ENCODE measurements at places on chromosomes 12 and 14. TPM values are rescaled to one million over a fixed set of nuclear protein-coding genes. Genes with fewer than 3 reads are reported as not detected.

DNA sequence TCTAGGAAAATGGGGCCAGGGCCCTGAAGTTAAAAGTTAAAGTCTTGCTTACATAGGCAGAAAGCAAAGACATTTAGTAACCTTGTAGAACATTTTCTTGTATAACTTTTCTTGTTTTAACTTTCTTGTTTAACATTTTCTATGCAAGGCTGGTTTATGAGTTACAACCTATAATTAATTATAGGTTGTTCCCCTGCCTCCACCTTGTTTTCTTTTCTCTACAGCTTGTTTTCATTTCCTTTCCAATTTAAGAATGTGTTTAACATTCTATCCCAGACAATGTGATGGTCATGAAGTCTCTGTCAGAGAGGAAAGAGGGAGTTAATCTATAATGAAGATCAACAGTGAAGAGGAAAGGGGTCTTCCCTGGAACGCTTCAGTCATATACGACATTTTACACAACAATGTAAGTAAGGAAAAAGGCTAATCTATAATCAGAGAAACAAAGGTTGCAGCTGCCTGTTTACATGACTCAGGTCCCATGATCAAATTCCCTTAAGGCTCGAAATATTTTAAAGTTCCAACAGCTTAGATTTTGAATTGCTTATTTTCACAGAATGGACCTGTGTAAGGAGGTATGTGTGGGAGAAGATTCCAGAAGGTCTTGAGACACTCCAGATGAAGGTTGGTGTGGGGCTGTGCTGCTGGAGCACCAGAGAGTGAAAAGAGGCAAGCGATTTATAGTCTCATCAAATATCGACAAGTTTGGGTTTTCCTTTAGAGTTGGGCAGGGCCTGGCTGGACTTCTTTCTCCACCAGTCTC is 34.2 kb upstream of the TCL1B start:
- H3K4me3 ChIP-seq, result no peak overlapping the region
- H3K36me3 ChIP-seq, result no peaks in the 10 kb centered on the region
- DNase-seq, result no peak
- H3K4me1 ChIP-seq, result no peaks in the 10 kb centered on the region
- no peak overlapping the region for H3K27ac ChIP-seq

DNA sequence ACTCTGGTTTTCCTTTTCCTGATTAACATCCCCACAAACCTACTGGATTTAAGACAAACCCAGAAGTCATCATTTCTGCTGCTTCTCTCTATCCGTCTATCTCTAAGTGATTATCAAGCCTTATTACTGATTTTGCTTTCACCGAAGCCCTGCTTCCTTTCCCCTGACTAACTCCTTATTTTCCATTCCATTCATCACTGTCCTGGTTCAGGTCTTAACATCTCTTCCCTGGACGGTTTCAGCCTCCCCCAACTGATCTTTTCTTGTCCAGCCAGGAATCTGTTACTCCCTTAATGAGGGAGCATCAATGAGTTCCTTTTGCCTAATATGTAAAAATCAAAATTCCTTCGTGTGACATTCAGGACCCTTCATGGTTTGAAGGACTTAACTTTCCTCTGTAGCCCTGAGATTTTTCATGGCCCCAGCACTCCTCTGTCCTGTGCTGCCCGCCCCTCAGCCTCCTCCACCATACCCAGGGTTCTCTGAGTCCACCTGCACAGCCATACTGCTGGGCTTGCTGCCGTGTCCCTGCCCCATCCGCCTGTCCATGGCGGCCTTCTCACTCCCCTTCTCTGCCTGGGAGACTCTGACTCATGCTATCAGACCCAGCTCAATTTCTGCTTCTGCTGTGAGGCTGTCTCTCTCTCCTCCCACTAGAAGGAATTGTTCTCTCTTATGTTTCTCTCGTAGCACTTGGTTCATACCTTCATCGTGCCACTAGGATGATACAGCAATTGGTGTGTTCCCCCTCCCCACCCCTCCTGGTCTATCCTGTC is 167.8 kb upstream of the HIF1A start:
- DNase-seq, result peak; percentile 89
- peak overlapping the region; percentile 70 for H3K27ac ChIP-seq
- H3K4me3 ChIP-seq, result no peak overlapping the region
- H3K4me1 ChIP-seq, result peaks cover 38% of the 10 kb centered on the region
- no peaks in the 10 kb centered on the region for H3K36me3 ChIP-seq

DNA sequence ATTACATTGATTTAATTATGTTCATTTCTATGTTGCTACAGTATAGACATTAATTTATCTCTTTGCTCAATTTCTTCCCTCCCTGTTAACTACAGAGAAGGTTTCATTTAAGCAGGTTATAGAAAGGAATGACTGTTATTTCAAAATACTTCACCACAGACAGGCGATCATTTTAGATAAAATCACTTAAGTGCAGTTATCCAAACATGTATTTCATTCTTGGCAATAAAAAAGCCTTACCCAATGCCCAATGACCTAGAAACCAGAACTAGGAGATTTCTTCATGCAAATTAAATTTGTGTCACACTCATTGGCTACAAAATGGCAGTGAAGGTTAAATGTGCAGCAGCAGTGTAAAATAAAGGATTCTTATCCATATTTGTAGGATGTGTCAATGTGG is 266.4 kb downstream of the KCNH5 start:
- no peaks in the 10 kb centered on the region for H3K4me1 ChIP-seq
- no peaks in the 10 kb centered on the region for H3K36me3 ChIP-seq
- no peak overlapping the region for H3K4me3 ChIP-seq
- peak; percentile 30 for DNase-seq
- no peaks in the 10 kb centered on the region for H3K27me3 ChIP-seq
- no peak overlapping the region for H3K27ac ChIP-seq

GRCh38 chr12:107912421-107913004 is 138.0 kb downstream of the ASCL4 start:
- no peaks in the 10 kb centered on the region for H3K36me3 ChIP-seq
- peak; percentile 60 for DNase-seq
- H3K4me3 ChIP-seq, result peak overlapping the region; percentile 12
- no peaks in the 10 kb centered on the region for H3K4me1 ChIP-seq
- no peak overlapping the region for H3K27ac ChIP-seq

- no peak overlapping the region for H3K27ac ChIP-seq
- DNase-seq, result no peak
- H3K4me3 ChIP-seq, result no peak overlapping the region
- H3K36me3 ChIP-seq, result no peaks in the 10 kb centered on the region
- peaks cover 2% of the 10 kb centered on the region for H3K27me3 ChIP-seq
- peaks cover 15% of the 10 kb centered on the region for H3K4me1 ChIP-seq
These were observed 308.7 kb upstream of the ATP2B1 start for GRCh38 chr12:90017316-90017715.

- peak overlapping the region; percentile 72 for H3K27ac ChIP-seq
- H3K4me1 ChIP-seq, result peaks cover 7% of the 10 kb centered on the region
- no peaks in the 10 kb centered on the region for H3K36me3 ChIP-seq
- no peak overlapping the region for H3K4me3 ChIP-seq
- DNase-seq, result no peak
These were observed 33.9 kb downstream of the NUMB start for GRCh38 chr14:73424453-73424852.

DNA sequence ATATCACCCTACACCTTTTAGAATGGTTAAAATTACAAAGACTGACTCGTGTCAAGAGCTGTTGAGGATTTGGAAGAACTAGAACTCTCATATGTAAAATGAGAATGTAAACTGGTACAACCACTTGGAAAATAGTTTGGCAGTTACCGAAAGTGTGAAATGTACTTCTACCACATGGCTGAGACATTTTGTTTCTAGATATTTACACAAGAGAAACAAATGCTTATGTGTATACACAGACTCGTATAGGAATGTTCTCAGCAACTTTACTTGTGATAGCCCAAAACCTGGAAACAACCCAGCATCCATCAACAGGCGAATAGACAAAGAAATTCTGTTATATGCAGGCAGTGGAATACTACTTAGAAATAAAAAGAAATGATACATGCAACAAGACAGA is 103.0 kb downstream of the BRMS1L start:
- no peak for DNase-seq
- H3K4me3 ChIP-seq, result no peak overlapping the region
- no peaks in the 10 kb centered on the region for H3K4me1 ChIP-seq
- no peaks in the 10 kb centered on the region for H3K27me3 ChIP-seq
- H3K27ac ChIP-seq, result no peak overlapping the region
- no peaks in the 10 kb centered on the region for H3K36me3 ChIP-seq

- H3K27me3 ChIP-seq, result no peaks in the 10 kb centered on the region
- H3K4me1 ChIP-seq, result no peaks in the 10 kb centered on the region
- DNase-seq, result no peak
- no peak overlapping the region for H3K4me3 ChIP-seq
- H3K36me3 ChIP-seq, result no peaks in the 10 kb centered on the region
These were observed 220.2 kb downstream of the SLC41A2 start for GRCh38 chr12:104737791-104738301.

- H3K4me1 ChIP-seq, result no peaks in the 10 kb centered on the region
- no peaks in the 10 kb centered on the region for H3K27me3 ChIP-seq
- H3K4me3 ChIP-seq, result no peak overlapping the region
- no peak overlapping the region for H3K27ac ChIP-seq
These were observed 13.6 kb downstream of the EML1 start for GRCh38 chr14:99806836-99807235.

- H3K27me3 ChIP-seq, result no peaks in the 10 kb centered on the region
- no peak overlapping the region for H3K4me3 ChIP-seq
- DNase-seq, result no peak
- H3K36me3 ChIP-seq, result no peaks in the 10 kb centered on the region
- no peaks in the 10 kb centered on the region for H3K4me1 ChIP-seq
These were observed 228.6 kb upstream of the RTL1 start for GRCh38 chr14:101132051-101132571.

DNA sequence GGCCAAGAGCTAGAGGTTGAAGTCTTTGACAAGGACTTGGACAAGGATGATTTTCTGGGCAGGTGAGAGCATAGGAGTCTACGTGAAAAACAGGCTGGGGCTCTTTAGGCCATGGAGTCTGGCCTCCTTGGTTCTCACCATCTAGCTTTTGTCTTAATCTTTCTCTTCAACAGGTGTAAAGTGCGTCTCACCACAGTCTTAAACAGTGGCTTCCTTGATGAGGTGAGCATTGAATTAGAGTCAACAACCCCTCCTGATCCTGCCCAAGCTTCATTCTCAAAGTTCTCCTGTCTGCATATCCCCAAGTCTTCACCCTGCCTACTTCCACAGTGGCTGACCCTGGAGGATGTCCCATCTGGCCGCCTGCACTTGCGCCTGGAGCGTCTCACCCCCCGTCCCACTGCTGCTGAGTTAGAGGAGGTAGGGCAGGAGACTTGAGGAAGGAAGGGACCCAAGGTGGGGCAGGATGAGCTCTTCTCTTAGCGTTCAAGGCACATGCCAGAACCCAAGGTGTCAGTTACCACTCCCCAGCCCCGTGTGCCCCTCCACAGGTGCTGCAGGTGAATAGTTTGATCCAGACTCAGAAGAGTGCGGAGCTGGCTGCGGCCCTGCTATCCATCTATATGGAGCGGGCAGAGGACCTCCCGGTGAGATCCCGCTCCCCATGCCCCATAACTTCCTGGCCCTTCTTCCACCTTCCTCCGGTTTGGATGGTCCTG is 9.9 kb downstream of the ESYT1 start:
- H3K36me3 ChIP-seq, result peaks cover 41% of the 10 kb centered on the region
- no peak overlapping the region for H3K4me3 ChIP-seq
- H3K27ac ChIP-seq, result no peak overlapping the region
- no peak for DNase-seq
- H3K27me3 ChIP-seq, result no peaks in the 10 kb centered on the region

GRCh38 chr14:94174604-94175010 is 485 bp downstream of the PPP4R4 start:
- H3K27ac ChIP-seq, result no peak overlapping the region
- peaks cover 43% of the 10 kb centered on the region for H3K27me3 ChIP-seq
- DNase-seq, result no peak
- no peaks in the 10 kb centered on the region for H3K4me1 ChIP-seq
- H3K36me3 ChIP-seq, result no peaks in the 10 kb centered on the region

- no peak for DNase-seq
- H3K4me3 ChIP-seq, result no peak overlapping the region
- no peaks in the 10 kb centered on the region for H3K36me3 ChIP-seq
- no peaks in the 10 kb centered on the region for H3K4me1 ChIP-seq
- H3K27ac ChIP-seq, result no peak overlapping the region
- no peaks in the 10 kb centered on the region for H3K27me3 ChIP-seq
These were observed 26.5 kb upstream of the NID2 start for GRCh38 chr14:52095336-52095735.

GRCh38 chr12:62882140-62882539 is 52.8 kb downstream of the PPM1H start:
- no peak overlapping the region for H3K4me3 ChIP-seq
- H3K27ac ChIP-seq, result no peak overlapping the region
- no peaks in the 10 kb centered on the region for H3K4me1 ChIP-seq
- H3K36me3 ChIP-seq, result no peaks in the 10 kb centered on the region
- H3K27me3 ChIP-seq, result peaks cover 9% of the 10 kb centered on the region

DNA sequence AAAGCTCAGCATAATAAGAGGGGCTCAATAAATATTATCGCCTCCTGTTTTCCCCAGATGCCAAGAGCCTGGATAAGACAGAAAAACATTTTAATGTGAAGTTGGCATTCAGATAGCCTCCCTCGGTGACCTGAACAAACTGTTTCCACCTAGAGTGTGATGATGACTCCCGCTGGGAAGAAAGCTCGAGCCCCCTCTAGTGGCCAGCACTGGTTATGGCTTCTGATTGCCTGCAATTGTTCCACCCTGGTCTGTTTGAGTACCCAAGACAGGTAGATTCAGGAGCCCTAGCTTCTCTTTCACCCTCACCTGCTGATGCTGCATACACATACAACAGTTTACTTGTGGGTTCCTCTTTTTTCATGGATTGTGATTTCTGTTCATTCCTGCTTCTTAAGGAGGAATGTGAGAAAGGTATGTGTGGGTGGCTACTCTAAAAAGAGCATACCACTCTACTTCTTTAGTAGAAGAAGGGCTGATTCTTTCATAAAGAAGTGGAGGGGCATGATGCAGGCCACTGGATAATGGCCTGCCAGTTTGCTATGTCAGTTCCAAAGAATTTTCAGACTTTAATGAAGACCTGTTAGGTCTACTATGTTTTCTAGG is 6.4 kb downstream of the ERG28 start:
- DNase-seq, result peak; percentile 72
- peaks cover 37% of the 10 kb centered on the region for H3K36me3 ChIP-seq
- H3K4me3 ChIP-seq, result no peak overlapping the region
- H3K27ac ChIP-seq, result peak overlapping the region; percentile 16
- no peaks in the 10 kb centered on the region for H3K27me3 ChIP-seq
- H3K4me1 ChIP-seq, result no peaks in the 10 kb centered on the region

DNA sequence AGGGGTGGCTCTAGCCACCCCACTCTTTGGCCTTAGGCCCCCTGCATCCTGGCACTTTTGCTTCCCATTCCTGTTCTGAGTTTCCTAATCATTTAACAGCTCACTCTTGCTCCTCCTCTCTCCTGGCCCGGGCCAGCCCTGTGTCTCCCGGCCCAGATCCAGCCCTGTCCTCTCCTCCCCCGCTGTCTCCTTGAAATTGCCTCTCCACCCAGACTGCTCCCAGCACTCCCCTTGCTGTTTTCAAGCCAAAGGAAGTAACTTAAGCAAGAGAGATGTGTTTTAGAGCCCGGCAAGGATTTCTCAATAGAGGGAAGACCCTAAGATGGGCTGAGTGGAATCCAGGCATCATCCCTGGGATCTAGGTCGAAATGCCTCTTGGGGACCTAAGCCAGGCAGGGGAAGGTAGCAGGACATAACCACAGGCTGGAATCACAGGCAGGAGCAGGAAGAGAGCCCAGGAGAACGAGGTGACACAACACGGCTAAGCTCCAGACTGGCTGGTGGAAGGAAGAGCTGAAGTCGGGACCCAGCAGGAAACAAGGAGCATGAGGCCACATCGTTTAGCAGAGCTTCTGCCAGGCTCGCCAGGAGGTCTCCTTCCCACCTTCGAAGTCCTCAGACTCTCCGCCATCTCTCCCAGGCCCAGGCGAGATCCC is 2.0 kb upstream of the LRP1-AS start:
- H3K27me3 ChIP-seq, result no peaks in the 10 kb centered on the region
- no peak overlapping the region for H3K4me3 ChIP-seq
- peaks cover 18% of the 10 kb centered on the region for H3K36me3 ChIP-seq
- no peak for DNase-seq

The IRAK3 gene
- total RNA-seq, result 0.27 TPM

The PTGDR gene
- not detected for total RNA-seq

The NXPH4 gene
- total RNA-seq, result 0.80 TPM

The YARS2 gene
- total RNA-seq, result 31.6 TPM

The OTOGL gene
- total RNA-seq, result 15.0 TPM

The HOXC10 gene
- total RNA-seq, result not detected

Measured in cardiac muscle cell (in vitro differentiated cells and primary cell).